ENCODE measurements at places on chromosomes 4 and X.
A peak's percentile ranks its signal among the peaks of the same experiment; 100 is the strongest.

- DNase-seq = no peak
Observed at GRCh38 chr4:108937066-108937465, 174.2 kb upstream of the ETNPPL start.

DNA sequence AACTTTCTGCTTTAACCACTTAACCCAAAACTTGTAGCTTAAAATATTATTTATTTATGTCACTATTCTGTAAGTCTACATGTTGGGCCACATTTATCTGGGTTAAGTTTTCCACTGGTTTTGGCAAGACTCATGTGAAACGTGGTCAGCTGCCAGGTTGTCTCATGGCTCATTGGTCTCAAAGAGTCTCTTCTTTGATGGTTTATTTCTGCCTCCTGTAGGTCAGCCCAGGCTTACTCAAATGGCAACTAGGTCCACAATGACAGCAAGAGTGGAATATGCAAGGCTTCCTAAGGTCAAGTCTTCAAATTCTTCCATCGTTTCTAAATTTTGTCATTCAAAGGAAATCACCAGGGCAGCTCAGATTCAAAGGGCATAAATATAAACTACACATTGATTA is 828.7 kb downstream of the PCDH7 start:
- no peak for DNase-seq

DNA sequence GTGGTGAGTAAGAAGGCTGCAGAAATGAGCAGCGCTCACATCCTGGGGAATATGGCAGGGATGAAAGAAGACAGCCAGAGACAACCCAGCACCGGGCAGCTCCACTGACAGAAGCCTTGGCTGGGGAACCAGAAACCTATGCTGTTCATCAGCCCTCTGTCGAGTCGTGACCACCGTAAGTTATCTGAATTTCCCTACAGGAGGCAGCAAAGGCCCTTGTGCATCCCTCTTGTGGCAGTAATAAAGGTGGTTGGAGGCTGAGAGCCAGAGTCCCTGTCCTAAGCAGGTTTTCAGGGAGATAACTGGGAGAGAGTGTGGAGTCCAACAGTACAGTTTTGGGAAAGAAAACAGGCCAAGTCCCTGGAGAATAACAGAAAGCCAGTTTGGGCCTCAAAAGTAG is 194.0 kb upstream of the BOD1L1 start:
- no peak for DNase-seq

- DNase-seq = no peak
Observed at GRCh38 chr4:95531141-95531540, 17.6 kb downstream of the UNC5C start.

DNA sequence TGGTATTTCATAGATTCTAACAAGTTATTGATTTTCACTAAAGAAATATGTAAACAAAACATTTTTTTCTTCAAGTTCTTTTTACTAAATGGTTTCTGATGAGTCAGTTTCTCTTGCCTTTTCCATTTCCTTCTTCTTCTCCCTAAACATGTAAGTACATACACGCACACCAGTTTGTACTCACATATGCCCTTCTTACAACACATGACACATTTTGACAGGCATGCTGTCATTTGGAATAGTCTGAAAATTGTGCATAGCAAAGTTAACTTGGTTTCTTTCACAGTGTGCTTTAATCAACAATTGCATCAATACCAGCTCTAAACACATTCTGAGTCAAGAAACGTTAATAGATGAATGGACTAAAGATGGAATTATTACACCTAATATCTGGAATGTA is 35.1 kb downstream of the PRSS12 start:
- no peak for DNase-seq

- no peak for DNase-seq
Observed at GRCh38 chr4:103774326-103774825, 54.6 kb upstream of the TACR3 start.

- DNase-seq = no peak
Observed at GRCh38 chr4:57219431-57219830, 109.2 kb upstream of the IGFBP7 start.

- DNase-seq = peak; percentile 57
Observed at GRCh38 chrX:46903458-46904242, 8.6 kb upstream of the JADE3 start.

- no peak for DNase-seq
Observed at GRCh38 chr4:107213410-107213809, 177.3 kb upstream of the DKK2 start.

DNA sequence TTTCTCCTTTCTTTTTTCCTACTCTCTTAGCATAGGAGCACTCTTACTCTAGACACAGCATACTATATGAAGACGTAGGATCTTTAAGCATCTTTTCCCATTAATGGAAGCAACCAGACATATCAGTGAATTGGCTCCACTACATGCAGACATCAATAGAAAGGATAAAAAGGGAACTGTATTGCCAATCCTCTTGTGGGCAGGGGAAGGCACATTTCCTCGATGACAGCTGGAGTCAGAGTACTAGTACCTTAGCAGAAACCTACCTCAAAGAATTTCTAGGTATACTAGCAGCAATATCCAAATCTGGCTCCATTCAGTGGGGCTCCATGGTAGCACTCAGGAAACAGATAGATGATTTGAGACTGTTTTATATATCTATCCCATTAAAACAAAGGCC is 20.1 kb downstream of the CYBB start:
- DNase-seq = no peak

DNA sequence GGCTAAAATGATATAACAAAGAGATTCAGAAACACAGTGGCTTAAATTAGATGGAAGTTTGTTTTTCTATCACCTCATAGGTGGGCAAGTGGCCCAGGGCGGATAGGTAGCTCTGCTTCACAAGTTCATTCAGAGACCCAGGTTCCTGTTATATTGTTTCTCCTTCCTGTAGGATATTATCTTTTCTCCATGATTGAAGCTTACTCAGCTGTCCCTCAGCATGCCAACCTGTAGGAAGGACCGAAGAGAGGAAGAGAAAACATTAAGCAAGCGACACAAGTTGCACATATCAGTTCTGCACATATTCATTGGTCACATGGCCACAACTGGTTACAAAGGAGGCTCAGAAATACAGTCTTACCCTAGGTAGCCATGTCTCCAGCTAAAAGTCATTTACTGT is 6.9 kb downstream of the KLHL5 start:
- DNase-seq = no peak

DNA sequence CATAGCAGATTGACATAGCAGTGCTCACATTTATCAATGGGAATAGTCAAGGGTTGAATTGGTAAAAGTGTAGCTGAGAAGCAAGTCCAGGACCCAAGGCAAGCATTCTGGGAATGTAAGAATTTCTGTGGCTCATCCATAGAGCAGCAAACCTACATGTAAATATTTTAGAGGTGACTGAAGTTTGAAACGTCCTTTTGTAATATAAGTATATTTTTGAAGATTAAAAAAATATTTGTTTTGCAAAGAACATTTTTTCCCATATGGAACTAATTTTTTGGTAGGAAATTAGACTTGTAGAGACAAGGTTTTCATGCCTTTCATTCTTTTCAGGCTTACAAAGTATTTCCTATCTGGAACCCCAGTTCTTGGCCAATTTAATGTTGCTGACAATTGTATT is 104.0 kb downstream of the TEX13A start:
- no peak for DNase-seq

DNA sequence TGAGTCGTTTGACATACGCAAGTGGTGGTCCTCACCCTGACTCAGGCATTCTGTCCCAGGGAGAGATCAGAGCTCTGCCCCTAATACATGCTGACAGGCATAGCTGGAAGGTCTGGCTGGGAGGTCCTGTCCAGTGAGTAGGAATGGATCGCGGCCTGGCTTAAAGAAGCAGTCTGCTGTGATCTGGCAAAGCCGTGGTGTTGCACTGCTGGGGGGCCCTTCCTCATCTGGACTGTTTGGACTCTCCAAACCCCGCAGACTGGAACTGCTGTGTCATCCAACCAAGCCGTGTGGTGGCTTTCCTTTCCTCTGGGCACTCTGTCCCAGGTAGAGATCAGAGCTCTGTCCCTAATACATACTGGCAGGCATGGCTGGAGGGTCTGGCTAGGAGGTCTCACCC is 64.3 kb upstream of the MAGEB16 start:
- no peak for DNase-seq
